ENCODE measurements at places on chromosomes 6 and 20. TPM values are rescaled to one million over a fixed set of nuclear protein-coding genes. Genes with fewer than 3 reads are reported as not detected.

Gene LBP
- total RNA-seq, result not detected

Gene ZSCAN16
- total RNA-seq, result 5.5 TPM

GRCh38 chr20:33018169-33018931, 10.8 kb downstream of the BPIFB2 start:
- H3K4me3 ChIP-seq, result no peak overlapping the region
- no peak overlapping the region for H3K27ac ChIP-seq
- H3K36me3 ChIP-seq, result no peaks in the 10 kb centered on the region
- no peak for DNase-seq
- H3K4me1 ChIP-seq, result no peaks in the 10 kb centered on the region
- H3K27me3 ChIP-seq, result no peaks in the 10 kb centered on the region

DNA sequence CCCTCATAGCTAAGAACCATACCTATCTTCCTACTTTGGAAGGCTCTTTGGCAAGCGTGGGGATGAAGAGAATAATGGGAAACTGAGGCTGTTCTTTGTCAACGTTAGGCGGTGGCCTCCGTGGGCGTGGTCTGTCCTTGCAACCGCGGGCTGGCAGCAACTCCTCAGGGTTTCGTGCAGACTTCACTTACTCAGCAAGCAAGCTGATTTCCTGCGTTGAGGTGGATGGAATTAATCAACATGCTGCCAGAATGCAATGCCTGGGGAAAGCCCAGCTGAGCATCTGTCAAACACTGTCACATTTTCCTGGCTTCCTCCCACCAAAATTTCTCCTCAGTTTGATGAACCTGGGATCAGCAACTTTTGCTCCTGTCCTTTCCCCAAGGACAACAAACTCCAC, 9.2 kb upstream of the IL17F start:
- H3K4me3 ChIP-seq, result no peak overlapping the region
- no peak overlapping the region for H3K27ac ChIP-seq
- no peaks in the 10 kb centered on the region for H3K36me3 ChIP-seq
- H3K27me3 ChIP-seq, result peaks cover 29% of the 10 kb centered on the region
- H3K4me1 ChIP-seq, result peaks cover 38% of the 10 kb centered on the region

DNA sequence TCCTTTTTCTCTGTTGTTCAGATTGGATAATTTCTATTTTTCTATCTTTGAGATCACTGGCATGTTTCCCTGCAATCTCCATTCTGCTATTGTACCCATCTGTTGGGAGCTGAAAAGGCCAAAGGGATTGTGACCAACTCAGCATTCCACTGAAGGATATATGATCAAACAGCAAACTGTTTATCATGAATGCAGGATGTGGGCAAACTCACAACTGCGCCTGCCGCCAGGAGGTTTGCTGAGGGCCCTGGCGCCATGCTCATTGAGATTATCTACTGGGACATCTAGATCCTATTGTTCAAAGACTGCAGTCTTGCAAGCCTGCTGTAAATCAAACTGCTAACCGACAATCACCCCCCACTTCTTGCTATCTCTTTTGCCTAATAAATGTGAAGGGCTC, 3.8 kb upstream of the FKBP1A start:
- peaks cover 12% of the 10 kb centered on the region for H3K36me3 ChIP-seq
- no peak for DNase-seq
- peaks cover 25% of the 10 kb centered on the region for H3K4me1 ChIP-seq

- no peak overlapping the region for H3K4me3 ChIP-seq
- no peaks in the 10 kb centered on the region for H3K36me3 ChIP-seq
- no peaks in the 10 kb centered on the region for H3K4me1 ChIP-seq
These were observed 274.8 kb upstream of the BTBD3 start for GRCh38 chr20:11642866-11643265.

- H3K4me3 ChIP-seq, result no peak overlapping the region
- H3K27me3 ChIP-seq, result peaks cover 4% of the 10 kb centered on the region
- no peak for DNase-seq
- H3K4me1 ChIP-seq, result no peaks in the 10 kb centered on the region
These were observed 165.4 kb downstream of the CDH26 start for GRCh38 chr20:60123652-60124051.

GRCh38 chr6:127188744-127189143, 70.3 kb downstream of the RSPO3 start:
- no peak overlapping the region for H3K27ac ChIP-seq
- H3K27me3 ChIP-seq, result peaks cover 6% of the 10 kb centered on the region
- H3K4me1 ChIP-seq, result no peaks in the 10 kb centered on the region
- no peak overlapping the region for H3K4me3 ChIP-seq
- DNase-seq, result no peak
- H3K36me3 ChIP-seq, result no peaks in the 10 kb centered on the region

DNA sequence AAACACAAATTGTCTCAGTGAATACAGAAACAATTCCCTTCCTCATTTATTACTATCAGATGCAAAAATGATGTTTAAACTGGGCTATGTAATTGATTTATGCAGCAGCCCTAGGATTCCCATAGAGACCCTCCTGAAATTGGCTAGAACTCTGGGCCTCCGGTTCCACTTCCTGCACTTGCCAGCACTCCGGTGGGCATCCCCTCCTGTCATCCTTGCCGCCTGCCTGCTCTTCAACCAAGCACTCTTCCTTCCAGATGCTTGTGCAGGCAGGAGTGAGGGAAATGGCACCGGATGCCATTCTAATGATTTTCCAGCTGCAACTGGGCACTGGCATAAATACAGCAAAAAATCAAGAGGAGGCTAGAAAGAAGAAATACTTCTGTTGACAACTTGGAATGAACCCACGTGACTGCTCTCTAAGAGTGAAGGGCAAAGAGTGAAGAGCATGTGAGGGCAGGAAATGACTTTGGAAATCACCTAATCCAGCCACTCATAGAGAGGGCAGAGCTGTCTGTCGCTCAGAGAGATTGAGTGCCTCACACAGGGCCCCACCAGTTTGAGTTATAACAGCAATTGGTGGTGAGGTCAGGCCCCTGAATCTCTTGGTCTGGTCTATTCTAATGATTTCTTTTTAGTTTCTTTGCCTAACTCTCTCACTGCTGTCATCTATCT, 3.7 kb upstream of the NEDD9 start:
- peaks cover 50% of the 10 kb centered on the region for H3K4me1 ChIP-seq
- H3K27ac ChIP-seq, result peak overlapping the region; percentile 79
- no peak overlapping the region for H3K4me3 ChIP-seq
- DNase-seq, result peak; percentile 38
- peaks cover 21% of the 10 kb centered on the region for H3K36me3 ChIP-seq

- peak; percentile 66 for DNase-seq
- H3K4me1 ChIP-seq, result peaks cover 78% of the 10 kb centered on the region
- no peak overlapping the region for H3K4me3 ChIP-seq
- no peaks in the 10 kb centered on the region for H3K27me3 ChIP-seq
- H3K36me3 ChIP-seq, result no peaks in the 10 kb centered on the region
- H3K27ac ChIP-seq, result peak overlapping the region; percentile 57
These were observed 40.4 kb downstream of the IRF4 start for GRCh38 chr6:431986-432385.

DNA sequence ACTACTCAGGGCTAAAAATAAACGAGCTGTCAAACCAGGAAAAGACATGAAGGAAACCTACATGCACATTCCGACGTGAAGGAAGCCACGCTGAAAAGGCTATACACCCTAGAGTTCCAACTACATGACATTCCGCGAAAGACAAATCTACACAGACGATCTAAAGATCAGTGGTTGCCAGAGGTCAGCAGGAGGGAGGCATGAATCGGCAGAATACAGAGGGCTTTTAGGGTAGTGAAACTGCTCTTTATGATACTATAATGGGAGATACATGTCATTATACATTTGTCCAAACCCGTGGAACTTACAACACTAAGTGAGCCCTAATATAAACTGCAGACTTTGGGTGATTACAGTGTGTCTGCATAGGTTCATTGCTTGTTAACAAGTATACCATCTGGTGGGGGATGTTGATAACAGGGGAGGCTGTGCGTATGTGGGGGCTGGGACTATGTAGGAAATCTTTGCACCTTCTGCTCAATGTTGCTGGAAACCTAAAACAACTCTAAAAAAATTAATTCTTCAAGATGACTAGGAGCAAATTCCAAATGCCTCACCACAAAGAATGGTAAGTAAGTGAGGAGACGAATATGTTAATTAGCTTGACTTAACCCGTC, 132.2 kb upstream of the CDH4 start:
- H3K4me1 ChIP-seq, result peaks cover 4% of the 10 kb centered on the region
- H3K4me3 ChIP-seq, result no peak overlapping the region
- H3K36me3 ChIP-seq, result no peaks in the 10 kb centered on the region
- no peak for DNase-seq

DNA sequence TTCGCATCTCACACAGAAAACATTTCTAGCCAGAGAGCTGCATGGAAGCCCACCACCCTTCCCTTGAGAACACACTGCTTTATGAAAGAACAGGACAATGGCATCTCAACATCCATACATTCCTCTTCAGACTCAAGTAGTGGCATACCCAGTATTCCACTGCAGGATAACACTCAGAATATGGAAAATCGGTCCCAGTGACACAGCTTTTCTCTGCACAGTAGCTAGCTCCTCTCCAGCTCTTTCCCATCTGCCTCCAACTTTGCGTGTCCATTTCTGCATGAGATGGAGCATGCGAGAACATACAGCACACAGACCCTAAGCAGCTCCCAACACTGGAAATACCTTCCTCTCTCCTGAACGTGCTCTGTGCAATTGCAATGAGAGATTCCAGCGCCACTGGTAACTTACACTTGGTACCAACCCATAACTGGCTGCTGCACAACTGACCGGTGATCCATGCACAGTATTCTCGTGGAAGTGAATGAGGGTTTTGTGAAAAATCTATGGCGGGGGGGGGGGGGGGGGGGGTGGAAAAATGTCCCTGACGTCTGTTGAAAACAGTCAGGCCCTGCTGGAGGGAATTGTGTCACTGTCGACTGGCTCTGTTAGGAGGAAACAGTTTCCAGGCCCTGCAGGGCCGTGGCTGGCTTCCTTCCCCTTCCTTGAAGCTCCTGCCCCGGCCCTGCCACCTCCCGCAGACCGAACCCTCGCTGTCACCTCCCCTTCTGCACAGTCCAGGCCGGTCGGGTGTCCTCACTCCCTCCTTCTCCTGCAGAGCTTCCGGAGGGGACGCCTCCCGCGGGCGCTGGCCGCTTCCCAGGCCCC, 265.9 kb upstream of the QKI start:
- no peaks in the 10 kb centered on the region for H3K4me1 ChIP-seq
- no peak for DNase-seq
- H3K27me3 ChIP-seq, result no peaks in the 10 kb centered on the region

- H3K36me3 ChIP-seq, result no peaks in the 10 kb centered on the region
- no peaks in the 10 kb centered on the region for H3K4me1 ChIP-seq
- H3K4me3 ChIP-seq, result no peak overlapping the region
- no peak for DNase-seq
- H3K27ac ChIP-seq, result no peak overlapping the region
- no peaks in the 10 kb centered on the region for H3K27me3 ChIP-seq
These were observed 18.6 kb downstream of the MYH7B start for GRCh38 chr20:34974246-34974645.

DNA sequence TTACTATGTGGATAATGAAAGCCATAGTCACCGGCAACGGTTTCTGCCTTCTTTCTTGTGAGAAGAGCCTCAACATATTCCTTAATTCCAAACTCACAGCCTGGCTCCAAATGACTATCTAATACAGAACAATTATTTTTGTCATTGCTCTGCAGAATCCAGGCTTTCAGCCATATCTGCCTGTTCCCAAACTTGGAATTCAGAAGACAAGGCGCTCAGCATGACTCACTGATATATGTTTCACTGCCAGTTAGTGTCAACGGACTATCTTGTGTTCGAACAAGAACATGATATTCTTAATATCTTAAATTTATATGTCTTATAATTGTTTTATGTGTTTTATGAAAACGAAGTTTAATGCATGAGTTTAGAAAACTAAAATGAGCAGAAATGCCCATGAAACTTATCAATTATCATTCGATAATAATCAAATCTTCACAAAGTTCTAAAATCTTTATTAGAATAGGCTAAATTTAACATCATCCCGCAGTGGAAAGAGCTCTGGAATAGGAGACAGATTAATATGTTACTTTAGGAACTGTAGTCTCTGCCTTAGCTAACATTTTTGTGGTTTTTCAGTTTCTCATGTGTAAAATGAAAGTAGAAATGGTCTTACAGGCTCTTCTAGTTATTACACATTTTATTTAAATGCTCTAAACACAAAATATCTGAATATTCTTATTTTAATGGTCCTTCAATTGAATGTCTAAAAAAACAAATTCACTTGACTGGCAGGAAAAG, 669.3 kb upstream of the GJE1 start:
- no peaks in the 10 kb centered on the region for H3K36me3 ChIP-seq
- H3K4me1 ChIP-seq, result peaks cover 9% of the 10 kb centered on the region
- H3K27me3 ChIP-seq, result no peaks in the 10 kb centered on the region
- H3K27ac ChIP-seq, result no peak overlapping the region

DNA sequence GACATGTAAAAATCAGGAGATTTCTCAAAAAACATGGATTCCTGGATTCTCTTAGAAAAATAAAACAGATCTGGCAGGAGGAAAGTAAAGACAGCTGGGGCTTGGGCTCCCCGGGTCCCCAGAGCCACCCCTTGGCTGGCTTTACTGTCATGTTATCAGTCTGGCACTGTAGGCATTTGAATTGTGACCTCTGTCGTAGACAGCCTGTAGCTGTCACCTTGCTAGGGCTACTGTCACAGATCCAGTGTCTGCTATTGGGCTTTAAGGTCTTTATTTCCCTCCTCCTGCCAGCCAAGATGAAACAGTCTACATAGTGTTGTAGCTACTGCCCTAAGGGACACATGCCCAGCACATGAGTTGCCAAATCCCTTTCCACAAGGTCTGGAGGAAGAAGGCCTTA, 37.5 kb downstream of the ABRACL start:
- no peak overlapping the region for H3K4me3 ChIP-seq
- H3K36me3 ChIP-seq, result no peaks in the 10 kb centered on the region
- H3K27ac ChIP-seq, result no peak overlapping the region
- no peaks in the 10 kb centered on the region for H3K4me1 ChIP-seq
- DNase-seq, result no peak

DNA sequence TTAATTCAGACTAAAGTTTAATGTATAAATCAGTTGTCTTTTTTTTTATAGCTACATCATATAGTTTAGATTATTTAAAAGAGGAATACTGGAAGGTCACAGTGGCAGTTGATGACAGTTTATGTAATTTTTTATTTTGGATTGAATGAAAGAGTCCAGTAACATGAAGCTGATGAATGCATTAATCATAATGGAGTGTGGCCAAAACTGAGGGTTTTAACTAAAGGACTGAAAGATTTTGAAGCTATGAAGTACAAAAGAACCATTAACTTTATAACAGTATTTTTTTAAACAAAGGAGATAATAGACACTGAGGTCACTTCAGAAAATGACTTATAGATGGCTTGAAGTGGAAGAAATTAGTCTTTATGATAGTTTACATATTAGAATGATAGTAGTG, 41.3 kb downstream of the TRMT11 start:
- no peak for DNase-seq
- H3K4me1 ChIP-seq, result peaks cover 1% of the 10 kb centered on the region
- no peaks in the 10 kb centered on the region for H3K27me3 ChIP-seq
- H3K36me3 ChIP-seq, result peaks cover 20% of the 10 kb centered on the region
- no peak overlapping the region for H3K27ac ChIP-seq

Data from activated CD4-positive, alpha-beta T cell treated with anti-CD3 and anti-CD28 coated beads, Interleukin-2, amount 10 ng/mL, durations not matched to agents 7 days and 5 days (primary cell).